ENCODE measurements at places on chromosomes 6 and 20. TPM values are rescaled to one million over a fixed set of nuclear protein-coding genes. Genes with fewer than 3 reads are reported as not detected.

DNA sequence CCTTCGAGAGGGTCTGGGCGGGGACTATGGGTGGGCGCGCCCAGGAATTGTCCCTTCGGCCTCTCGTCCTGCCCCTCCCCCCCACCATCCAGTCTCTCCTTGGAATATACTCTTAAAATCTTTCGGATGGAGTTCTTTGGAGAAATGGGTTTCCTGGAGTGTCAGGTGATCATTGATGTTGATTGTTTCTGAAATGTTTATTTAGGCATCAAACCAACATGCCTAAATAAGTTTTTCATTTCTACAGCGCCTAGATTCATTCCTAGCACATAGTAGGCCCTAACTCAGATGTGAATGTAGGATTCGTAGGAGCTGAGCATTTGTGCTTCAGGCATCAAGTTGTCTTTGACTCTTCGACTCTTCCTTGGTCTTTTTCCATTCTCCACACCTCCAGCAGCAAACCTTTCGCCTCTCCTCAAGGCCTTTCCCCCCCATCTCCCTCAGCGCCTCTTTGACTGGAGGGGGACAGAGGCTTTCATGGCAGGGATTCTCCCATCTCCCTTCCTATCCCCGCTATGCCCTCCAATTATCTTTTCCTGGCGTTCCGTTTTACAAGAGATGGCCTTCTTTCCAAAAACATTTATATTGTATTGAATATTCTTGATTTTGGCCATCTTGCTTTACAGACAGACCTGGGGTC is 610 bp downstream of the CASP8AP2 start:
- DNase-seq = no peak

- no peak for DNase-seq
These were observed 87.5 kb downstream of the SH3BGRL2 start for GRCh38 chr6:79718509-79719247.

DNA sequence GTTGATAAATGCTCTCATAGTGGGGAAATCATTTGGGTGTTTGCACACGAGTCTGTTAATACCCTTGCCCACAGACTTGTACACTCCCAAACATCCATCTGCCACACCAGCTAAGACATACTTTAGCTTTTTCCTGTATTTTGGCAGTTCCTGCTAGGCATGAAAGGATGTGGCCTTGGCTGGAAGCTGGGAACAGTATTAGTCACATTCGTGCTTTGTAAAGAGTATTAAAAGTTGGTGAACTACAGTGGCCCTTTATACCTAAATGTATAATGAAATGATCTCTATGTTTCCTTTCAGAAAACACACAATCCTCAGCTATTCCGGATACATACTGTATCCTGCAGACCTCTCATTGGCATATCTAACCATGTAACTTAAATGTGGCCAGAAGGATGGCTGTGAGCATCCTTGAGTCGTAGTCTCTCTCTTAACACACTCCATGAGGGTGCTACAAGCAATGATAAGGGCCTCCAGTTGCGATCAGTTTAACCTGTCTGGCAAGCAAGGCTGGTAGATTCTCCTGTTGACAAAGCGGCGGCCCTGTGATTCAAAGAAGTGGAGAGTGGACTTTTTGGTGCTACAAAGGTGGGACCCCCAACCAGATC is 1.5 kb downstream of the LEMD2 start:
- no peak for DNase-seq

GRCh38 chr6:169420912-169421543 is 167.4 kb upstream of the THBS2 start:
- DNase-seq = no peak

DNA sequence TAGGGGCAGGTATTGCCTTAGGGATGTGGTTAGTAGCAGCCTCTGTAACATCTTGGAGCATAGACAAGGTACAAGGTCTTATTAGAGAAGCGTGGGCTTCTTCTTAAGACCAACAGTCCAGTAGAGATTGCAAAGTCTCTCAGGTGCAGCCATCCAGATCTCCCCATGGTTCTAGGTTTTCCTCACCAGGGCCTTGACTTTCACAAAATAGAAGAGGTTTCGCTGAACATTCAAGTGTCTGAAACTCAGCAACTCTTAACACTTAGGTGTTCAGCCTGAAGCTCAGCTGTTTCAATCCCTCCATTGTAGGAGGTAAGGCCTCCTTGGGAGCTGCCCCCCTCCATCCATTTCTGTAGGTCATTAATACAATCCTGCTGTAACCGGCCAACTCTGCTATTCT is 44.4 kb downstream of the GOPC start:
- no peak for DNase-seq

CLVS2 gene
- total RNA-seq = not detected

GRCh38 chr6:100721256-100721655 is 159.9 kb downstream of the ASCC3 start:
- no peak for DNase-seq

DNA sequence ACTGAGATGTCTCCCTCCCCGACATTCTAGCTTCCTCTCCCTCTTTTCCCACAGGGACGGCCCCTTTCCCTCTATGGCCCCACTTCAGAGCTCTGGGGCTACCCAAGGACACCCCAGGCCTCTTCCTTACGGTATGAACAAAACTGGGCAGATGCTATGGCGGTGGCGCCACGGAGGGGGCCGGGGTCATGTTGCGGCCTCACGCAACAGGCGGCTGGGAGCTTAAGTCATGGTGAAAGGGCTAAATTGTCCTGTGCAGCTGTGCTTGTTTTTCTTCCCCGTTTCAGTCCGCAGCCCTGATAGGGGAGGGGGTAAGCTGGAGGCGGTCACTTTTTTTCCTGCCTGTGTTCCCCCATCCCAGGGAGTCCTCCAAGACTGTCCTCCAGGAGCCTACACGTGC is 17.6 kb upstream of the KIAA1755 start:
- no peak for DNase-seq

KIF13A gene
- total RNA-seq = 0.55 TPM

GRCh38 chr20:31551163-31552081 is 37.2 kb downstream of the HM13 start:
- no peak for DNase-seq

GRCh38 chr6:17385660-17386059 is 7.7 kb upstream of the CAP2 start:
- no peak for DNase-seq

DNA sequence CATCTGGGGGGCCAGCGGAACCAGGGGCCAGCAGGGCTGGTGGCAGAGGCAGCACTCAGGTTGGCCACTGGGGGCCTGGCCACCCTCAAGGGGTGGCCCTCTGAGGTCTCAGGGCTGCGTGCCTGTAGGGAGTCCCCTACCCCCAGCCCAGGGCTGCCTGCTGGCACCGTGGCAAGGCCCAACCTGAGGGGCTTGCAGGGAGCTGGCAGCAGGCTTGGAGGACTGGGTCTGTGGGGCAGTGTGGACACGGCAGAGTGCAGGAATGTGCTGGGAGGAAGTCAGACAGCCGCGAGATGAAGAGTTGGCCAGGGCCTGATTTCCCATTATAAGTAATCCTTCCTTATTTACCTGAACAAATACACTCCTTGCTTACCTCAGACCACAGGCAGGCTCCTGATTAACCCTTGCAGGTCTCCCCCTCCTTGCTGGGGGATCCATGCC is at the start of gene SPDEF:
Gene SPDEF (minus strand): TSS at position 299 of the 441 bp plus-strand sequence. CDS start 11,874 bp downstream, outside the sequence.
- DNase-seq = no peak

DNA sequence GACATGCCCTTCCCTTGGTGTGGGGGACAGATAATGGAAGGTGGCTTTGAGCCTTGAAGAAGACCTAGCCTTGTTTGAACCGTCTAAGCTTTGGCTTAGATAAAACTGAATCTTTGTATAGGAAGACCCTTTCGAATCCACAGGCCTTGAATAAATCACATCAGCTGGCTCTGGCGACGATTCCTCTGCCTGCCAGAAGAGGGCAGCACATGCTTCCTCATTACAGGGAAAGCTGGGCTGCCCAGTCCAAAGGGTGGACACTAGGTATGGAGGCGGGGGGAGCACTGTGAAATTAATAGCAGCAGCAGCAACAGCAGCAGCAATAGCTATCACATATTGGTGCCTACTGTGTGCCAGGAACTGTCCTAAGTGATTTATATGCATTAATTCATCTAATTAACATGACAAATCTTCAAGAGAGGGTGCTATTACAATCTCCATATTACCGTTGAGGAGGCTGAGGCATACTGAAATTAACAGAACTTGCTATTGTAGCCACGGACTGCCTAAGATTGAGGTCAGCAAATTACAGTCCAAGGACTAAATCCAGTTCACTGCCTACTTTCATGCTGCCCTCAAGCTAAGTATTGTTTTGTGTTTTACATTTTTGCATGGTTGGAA is 85.1 kb downstream of the CLIC5 start:
- peak; percentile 31 for DNase-seq

GRCh38 chr20:56733967-56734366 is 104.9 kb downstream of the TFAP2C start:
- DNase-seq = no peak

THBS2 gene
- total RNA-seq = 0.12 TPM

DNA sequence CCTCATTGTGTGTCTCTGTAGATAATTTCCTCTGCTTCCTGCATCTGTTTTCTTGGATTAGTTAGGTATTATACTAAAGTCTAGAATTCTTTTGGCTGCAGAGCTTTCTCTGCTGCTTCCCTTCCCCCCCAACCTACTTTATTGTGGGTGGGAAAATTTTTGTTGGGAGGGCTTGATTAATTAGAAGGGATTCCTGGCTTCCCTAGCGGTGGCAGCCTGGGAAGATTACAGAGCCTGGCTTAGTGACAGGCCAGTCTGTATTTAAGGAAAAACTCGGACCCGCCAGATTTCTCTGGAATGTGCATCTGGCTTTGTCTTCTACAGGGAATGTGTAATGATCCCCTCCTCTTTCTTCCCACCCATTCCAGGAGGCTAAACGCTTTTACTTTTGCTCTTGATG is 31.2 kb downstream of the SLX4IP start:
- no peak for DNase-seq

C20orf202 gene
- total RNA-seq = 0.23 TPM

- no peak for DNase-seq
These were observed 381 bp upstream of the PEX7 start for GRCh38 chr6:136822046-136822375.

- DNase-seq = no peak
These were observed 8.5 kb upstream of the EDN3 start for GRCh38 chr20:59291740-59292383.

DNA sequence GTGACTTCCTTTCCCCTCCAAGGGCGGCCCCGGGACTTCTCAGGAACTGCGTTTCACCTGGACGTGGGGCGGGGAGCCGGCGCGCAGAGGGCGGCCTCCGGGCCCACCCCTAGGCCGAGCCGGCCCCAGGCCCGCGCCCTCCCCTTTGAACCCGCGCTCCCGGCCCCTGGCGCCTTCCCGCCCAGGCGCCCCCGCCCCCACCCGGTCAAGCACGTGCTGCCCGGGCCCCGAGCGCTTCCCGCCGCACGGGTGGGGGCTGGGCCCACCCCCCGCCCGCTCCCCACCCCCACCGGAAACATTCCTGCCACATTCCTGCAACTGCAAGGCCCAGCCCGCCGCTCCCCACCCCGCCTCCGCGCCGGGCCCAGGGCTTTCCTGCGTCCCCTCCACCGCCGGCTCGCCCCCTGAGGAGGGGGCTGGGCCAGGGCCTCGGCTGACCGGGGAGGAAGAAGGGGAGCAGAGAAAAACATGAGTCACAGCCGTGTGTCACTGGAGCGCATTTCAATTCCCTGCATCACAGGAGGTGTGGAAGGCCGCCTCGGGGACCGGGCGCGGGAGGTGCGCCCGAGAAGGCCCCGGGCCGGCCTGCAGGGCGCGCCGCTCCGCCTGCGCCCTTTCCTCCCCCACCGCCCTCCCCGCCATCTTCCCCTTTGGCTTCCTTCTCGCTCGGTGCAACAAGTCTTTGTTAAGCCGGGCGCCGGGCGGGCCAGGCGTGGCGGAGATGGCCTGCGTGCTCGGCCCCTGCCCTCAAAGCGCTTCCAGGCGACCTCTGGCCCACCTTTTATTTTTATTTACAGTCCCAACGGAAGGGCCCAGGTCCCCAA is 1.2 kb upstream of the HMGA1 start:
- DNase-seq = peak; percentile 51

DNA sequence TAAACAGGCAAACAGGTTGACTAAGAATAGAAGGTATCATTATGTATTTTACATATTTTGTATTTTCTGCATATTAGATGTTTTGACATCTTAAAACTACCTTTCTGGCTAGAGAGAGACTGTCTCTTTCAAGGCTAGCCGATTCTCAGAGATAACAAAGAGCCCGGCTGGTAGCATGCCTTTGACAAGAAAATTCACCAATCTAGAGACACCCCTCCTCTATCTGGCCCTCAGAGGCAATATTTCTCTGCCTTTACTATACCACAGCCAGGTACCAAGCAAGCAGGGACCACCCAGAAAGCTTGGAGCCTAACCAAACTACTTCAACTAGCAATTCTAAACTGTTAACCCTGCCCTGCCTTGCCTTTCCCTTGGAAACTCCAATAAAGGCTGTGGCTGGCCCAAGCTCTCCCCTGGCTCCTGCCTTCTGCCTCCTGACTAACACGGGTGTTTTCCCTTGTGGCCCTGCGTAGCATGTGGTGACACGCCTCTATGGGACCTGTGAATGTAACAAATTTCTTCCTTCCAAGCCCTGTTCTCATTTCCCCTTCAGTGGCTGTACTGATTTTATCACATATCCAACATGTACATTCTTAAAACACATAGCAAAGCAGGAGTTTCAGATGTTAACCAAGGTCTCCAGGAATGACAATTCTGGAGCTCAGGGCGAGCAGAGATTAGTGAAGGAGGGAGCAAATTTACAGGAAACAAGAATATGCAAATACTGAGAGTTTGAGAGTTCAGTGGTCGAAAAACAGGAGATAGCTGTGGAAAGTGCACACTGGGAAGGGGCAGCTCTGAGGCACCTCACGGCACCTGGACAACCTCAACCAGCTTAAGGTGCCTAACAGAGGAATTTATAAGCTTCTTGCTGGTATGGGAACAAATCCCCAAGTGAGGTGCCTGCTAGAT is 120.8 kb downstream of the BACH2 start:
- no peak for DNase-seq

SLC17A1 gene
- total RNA-seq = not detected

DNA sequence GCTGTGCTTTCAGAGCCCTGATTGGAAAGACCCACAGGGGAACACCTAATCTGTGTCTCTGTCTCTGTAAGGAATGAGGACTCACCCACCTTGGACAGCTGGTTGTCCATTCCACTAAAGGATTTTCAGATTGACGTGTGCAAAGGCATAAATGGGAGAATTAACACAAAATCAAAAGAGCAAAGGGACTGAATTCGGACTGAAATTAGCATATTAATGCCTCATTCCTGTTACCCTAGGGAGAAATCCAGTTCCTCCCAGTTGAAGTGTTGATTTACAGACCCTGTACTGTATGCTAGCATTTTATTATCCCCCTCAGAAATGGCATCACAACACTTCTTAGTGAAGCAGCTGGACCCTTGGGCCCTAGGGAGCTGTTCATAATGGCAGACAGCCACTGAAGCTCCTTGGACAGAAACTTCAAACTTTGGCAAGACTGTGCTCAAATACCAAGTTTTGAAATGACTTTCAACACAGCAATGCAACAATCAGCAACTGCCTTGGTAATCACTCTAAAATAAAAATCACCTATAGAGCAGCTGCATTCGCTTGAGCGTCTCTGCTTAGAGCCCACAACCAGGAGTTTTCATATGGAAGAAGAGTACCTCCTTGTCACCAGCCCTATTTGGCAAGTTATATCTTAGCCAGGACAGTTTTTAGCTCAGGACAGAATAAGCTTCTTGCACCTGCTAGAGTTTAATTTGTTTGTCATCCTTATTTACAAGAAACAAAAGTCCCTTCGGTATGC is 118.1 kb downstream of the TRDN start:
- no peak for DNase-seq

Measured in T-cell (primary cell).